ENCODE measurements at places on chromosomes 5 and 9.

- DNase-seq: no peak
Observed at GRCh38 chr9:97636903-97637302, 3.3 kb downstream of the NCBP1 start.

- DNase-seq: no peak
Observed at GRCh38 chr5:170501931-170502330, 1.9 kb upstream of the KCNIP1 start.

GRCh38 chr9:128091144-128091543 is 23.1 kb downstream of the SLC25A25 start:
- peak; percentile 61 for DNase-seq

DNA sequence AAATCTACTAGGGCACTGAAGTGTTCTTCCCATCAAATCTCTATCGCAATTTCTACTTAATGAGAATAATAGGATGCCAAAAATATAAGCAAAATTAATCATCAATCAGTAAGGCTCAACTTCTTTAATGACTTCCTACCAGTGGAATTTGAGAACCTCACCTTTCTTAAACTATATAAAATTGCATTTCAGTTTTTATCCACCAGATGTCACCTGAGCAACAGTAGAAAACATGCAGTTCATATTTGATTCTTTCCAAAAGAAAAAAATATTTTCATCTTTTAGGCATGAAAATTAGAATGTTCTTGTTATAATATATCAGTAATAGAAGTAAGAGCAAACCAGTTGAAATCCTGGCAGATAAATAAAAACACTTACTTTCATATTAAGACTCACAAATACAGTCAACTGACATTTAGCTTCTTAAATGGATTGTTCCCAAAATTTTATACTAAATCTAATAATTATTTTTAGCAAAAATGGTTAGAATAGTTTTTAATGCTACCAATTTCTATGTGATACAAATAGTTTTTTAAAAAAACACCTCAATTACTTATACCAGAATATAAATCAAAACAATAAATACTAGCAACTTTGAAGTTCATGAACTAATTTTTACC is 13.4 kb upstream of the CCDC112 start:
- DNase-seq: peak; percentile 40

DNA sequence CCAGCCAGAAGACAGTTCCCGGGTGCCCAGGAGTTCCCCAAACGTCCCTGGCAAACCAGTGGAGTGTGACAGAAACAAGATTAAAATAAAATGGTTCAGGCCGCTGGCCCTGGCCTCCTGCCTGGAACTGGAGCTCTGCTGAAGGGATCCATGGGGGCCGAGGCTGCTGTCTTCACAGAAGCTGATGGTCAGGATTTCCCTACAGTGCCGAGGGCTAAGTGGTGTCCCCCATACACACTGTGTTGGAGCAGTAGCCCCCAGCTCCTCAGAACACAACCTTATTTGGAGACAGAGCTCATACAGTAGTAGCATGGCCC is 55.9 kb downstream of the MRPL36 start:
- DNase-seq: no peak

DNA sequence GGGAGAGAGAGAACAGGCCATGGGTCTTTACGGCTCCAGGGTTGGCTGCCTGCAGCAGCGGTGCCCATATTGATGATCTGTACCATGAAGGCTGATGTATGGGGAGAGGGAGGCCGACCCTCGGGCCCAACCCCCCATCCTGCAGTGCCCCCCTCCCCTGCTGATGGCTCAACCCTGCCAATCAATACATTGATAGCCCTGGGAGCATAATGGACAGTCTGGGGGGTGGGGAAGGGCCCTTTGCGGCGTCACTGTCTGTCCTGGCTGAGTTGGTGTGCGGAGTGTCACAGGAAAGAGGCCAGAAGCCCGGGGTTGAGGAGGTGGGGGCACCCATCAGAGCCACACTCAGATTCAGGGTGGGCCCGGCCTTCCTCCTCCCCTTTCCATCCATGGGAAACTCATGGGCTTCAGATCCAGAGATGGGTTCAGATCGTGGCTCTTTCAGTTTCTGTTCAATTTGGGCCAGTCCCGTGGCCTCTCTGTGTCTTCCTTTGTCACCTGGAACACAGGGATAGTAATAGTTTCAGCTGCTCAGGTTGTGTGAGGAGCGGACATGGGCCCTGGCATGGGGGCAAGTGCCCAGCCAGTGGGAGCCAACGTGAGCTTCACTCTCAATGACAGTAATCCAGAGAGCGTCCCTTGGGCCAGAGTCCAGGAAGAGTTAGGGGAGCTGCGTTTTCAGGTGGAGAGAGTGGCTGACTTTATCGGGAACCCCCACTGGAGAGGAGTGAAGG is 9.5 kb downstream of the FGF18 start:
- DNase-seq: no peak
